Left forelimb (tissue), 1 donor: ENCODE measurements at places on chromosomes 7 and 10.
A peak's percentile ranks its signal among the peaks of the same experiment; 100 is the strongest.

- DNase-seq = no peak
Observed at GRCh38 chr7:19463581-19463980, 245.3 kb downstream of the POLR1F start.

GRCh38 chr10:130773941-130774340 is 537.6 kb downstream of the TCERG1L start:
- no peak for DNase-seq

DNA sequence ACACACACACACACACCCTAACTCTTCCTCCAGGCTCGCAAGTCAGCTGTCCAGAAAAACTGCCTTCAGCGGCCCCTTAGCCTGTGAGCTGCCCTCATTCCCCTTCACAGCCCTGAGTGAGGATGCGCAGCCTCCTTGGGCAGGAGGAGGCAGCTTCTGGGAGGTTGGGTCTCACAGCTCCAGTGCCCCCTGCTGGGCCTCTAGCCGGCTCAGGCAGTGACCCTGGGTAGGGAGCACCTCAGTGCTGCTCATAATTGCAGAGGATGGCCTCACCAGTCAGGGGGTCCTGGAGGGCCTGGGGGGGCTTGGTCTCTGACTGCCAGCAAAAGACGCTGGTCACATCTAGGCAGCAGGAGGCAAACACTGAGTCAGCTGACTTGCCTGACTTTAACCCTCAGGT is 43.7 kb downstream of the ZNF273 start:
- no peak for DNase-seq

DNA sequence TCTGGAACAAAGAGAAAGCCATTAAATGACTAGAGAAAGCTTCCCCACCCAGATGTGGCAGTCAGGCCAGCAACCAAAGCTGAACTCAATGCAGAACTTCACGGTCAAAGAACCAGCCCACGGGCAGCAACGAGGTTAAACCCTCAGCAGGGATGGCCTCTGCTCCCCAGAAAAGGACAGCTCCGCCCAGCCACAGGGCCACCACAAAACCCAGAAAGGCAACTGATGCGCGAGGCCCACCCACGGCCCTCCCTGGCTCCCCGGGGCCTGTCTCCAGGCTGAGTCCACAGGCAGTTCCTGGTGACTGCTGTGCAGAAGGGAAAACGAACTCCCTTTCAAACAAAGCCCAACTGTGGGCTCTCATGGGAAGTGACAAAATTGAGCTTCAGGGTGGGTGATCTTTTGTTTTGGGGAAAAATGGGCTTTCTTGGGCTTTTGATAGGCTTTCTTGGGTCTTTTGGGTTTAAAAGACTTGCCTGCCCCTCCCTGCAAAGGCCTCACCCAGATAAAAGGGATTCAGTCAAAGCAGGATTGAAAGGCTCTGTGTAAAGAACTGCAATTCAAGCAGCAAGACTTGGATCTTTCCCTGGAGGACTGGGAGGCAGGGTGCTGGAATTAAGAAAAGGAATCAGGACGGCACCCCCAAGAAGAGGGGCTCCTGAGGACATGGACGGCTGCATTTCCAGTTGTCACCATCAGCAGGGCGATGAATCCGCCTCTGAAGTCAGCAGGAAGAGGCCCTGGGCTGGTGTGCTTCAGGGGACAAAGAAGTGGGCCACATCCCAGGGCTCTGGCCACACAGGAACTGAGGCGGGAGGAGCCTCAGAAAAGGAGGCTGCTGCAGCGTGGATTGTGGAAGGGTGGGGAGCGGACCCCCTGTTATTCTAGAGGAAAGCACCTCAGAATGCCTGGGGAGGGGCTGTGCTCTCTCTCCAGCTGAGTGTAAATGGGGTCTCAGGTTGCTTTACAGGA is 209.9 kb downstream of the USP6NL start:
- peak; percentile 60 for DNase-seq

GRCh38 chr7:104271948-104272347 is 56.5 kb upstream of the LHFPL3 start:
- no peak for DNase-seq

DNA sequence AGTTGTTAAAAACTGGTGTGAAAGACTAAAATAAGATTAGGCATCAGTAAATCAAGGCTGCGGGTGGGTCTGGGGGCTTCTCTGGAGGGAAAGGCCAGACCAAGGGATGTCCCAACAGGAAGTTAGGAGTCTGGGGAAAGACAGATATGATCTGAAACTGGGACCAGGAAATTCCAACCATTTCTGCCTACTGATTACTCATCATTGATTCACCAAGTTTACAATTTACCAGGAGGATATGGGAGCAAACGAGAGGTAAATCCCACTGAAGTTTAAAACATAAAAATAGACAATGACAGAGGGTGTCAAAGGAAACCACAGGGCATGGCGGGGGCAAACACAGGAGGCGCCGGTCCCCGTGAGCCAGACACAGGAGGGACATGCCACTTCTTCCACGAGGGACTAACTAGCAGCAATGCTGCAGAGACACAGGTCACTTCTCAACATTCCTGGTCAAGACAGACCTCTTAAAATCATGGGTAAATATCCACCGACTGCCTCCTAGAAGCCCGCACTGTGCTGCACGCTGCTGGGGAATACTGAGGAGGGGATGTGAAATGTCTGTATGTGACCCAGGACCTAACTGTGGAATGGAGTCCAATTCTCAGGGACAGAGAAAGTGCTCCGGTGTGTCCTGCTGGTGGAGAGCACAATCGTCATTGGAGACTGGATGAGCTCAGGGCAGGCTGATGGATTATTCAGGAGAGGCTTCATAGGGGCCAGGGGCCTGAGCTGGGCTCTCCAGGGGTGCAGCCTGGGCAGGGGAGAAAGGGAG is 153.4 kb upstream of the KLF14 start:
- DNase-seq = no peak

GRCh38 chr7:151410405-151411390 is 860 bp upstream of the WDR86 start:
- DNase-seq = no peak

DNA sequence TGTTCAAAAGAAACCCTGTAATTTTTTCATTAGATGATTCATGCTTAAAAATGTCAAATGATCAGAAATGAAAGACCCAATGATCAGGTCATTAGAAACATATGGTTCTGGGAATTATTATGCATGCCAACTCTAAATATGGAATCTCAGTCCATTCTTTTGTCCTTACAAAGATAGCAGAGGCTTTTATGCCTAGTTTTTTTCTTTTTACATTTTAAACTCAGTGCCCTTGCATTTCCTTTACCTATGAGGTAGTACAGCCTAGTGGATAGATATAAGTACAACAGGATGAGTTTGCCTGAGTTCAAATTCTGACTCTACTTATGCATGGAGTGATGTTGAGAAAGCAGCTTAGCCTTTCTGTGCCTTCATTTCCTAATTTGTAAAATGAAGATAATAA is 392.9 kb downstream of the SUGCT start:
- DNase-seq = no peak

DNA sequence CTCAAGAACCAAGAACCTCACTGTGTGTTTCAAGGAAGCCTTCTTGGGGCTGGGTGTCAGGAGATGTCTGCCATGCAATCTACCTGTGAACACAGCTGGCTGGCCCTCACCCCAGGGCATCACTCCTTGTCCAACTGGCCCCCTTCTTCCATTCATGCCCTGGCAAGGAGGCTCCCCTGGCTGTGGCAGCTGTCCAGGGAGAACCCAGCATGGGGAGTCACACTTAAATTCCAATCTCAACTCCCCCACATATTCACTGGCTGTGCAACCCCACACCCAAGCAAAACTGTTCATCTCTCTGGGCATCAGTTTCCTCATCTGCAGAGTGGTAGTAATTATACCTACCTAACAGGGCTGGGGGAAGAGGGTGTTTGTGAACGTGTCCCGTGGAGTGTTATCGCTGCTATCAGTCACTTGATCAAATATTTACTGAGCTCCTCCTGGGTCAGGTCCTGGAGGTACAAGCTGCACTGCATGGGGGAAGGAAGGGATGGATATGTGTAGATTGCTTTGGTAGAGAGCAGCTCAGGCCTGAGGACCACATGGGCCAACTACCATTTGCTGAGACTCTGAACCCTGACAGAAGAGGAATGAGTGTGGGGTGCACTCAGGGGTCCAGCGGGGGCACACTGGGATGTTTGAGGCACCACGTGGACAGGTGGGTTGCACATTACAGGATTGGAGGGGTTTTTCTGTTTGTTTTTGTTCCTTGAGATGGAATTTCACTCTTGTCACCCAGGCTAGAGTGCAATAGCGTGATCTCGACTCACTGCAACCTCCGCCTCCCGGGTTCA is 2.1 kb upstream of the GPRIN2 start:
- DNase-seq = peak; percentile 64

DNA sequence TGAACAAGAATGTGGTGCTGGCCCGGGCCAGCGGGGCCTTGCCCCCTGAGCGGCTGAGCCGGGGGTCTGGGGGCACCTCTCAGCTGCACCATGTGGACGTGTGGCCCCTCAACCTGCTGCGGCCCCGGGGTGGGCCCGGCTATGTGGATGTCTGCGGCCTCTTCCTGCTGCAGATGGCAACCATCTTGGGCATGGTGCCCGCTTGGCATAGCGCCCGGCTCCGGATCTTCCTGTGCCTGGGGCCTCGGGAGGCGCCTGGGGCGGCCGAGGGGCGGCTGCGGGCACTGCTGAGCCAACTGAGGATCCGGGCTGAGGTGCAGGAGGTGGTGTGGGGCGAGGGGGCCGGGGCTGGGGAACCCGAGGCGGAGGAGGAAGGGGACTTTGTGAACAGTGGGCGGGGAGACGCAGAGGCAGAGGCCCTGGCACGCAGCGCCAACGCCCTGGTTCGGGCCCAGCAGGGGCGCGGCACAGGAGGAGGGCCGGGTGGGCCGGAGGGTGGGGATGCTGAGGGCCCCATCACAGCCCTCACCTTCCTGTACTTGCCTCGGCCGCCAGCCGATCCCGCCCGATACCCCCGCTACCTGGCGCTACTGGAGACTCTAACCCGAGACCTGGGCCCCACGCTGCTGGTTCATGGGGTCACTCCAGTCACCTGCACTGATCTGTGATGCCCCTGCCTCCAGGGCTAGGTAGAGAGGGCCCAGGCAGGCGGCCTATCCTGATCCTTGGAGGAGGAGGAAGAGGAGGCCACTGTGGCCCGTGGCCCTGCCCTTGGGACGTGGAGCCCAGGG is 1.1 kb upstream of the TRIP6 start:
- DNase-seq = peak; percentile 77

DNA sequence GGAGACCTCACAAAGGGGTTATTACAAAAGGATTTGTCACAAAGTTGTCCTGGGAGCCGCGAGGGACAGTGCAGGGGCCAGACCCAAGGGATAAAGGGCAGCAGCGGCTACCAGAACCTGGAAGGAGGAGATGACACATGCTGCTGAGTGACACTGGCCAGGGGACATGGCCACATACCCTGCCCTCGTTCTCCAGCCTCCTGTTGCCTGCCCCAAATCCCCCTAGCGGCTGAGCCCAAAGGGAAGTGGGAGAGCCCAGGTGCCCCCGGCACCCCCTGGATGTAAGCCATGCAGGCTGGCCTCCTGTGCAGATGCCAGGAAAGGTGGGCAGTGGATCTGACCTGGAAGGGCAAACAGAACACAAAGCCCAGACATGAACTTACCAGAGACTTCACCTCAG is 42.7 kb downstream of the C10orf143 start:
- DNase-seq = no peak

GRCh38 chr10:130016993-130017630 is 53.0 kb upstream of the EBF3 start:
- DNase-seq = no peak

DNA sequence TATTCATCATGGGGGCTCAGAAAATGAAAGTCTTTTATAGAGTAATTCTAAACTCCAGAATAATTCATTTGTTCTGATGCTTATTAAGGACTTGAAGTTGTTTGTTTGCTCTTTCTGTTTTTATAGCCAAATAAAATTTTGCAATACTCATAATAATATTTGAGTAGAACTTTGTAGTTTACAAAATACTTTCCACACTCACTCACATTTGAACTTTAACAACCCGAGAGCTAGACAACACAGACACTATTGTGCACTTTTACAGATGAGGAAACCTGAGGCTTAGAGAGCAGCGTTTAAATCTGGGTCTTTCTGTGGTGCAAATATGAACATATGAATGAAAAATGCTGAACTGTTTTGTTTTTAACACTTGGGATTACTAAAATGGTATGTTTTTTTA is 126.8 kb downstream of the KAT6B start:
- no peak for DNase-seq

GRCh38 chr7:30931929-30932540 is 20.4 kb downstream of the AQP1 start:
- DNase-seq = peak; percentile 55

DNA sequence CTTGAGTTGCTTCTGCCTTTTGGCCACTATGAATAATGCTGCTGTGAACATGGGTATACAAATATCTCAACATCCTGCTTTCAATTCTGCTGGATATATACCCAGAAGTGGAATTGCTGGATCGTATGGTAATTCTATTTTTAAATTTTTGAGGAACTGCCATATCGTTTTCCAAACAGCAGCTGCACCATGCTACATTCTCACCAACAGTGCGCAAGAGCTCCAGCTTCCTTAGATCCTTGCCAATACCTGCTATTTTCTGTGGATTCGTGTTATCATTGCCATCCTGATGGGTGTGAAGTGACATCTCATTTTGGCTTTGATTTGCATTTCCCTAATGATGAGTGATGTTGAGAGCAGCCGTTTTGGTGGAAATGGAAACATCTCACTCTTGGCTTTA is 26.7 kb downstream of the FRMD4A start:
- no peak for DNase-seq

DNA sequence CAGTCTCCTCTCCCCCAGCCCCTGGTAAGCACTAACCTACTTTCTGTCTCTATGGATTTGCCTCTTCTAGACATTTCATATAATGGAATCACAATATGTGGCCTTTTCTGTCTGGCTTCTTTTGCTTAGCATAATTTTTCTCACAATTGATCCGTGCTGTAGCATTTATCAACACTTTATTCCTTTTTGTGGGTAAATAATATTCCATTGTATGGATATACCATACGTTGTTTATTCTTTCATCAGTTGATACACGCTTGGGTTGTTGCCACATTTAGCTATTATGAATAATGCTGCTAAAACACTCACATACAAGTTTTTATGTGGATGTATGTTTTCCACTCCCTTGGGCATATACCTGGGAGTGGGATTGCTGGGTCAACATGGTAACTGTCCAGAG is 25.8 kb downstream of the MCM10 start:
- DNase-seq = no peak

DNA sequence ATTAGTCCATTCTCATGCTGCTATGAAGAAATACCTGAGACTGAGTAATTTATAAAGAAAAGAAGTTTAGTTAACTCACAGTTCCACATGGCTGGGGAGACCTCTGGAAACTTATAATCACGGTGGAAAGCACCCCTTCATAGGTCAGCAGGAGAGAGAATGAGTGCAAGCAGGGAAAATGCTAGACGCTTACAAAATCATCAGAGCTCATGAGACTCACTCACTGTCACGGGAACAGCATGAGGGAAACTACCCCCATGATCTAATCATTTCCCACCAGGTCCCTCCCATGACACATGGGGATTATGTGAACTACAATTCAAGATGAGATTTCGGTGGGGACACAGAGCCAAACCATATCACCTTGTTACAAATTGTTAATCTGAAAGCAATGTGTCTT is 15.8 kb downstream of the TAS2R39 start:
- no peak for DNase-seq

- no peak for DNase-seq
Observed at GRCh38 chr7:20176578-20177242, 40.5 kb downstream of the MACC1 start.
